ENCODE measurements at places on chromosomes 2 and 18. TPM values are rescaled to one million over a fixed set of nuclear protein-coding genes. Genes with fewer than 3 reads are reported as not detected.
A peak's percentile ranks its signal among the peaks of the same experiment; 100 is the strongest.

Gene MC5R
- total RNA-seq = not detected

Gene EN1
- total RNA-seq = not detected

Gene CNDP1
- total RNA-seq = 0.57 TPM

DNA sequence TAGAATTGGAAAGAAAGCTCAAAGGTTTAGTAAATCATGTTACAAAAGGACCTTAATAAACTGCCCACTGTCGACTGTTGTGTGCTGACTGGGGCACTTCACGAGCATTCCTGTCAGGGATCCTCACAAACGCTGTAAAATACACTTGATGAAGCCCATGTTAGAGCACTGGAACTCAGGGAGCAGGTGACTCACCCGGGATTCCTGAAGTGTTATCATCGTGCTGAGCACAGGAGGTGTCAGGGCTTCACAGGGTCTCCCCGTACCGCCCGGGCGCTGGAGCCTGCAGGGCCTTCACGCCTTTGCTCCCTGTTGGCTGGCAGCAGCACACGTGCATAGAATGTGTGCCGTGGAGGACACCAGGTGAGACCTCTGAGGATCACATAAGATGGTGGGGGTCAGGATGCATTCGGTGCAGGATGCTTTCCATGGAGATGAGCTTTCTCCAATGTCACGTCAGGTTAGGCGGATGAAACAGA, 187.3 kb downstream of the SNTG2 start:
- no peak for DNase-seq

- no peak for DNase-seq
Measured at GRCh38 chr18:66895631-66896030, 291.7 kb upstream of the CDH19 start.

GRCh38 chr2:60957643-60958042, 59.9 kb upstream of the PEX13 start:
- DNase-seq = no peak

Gene IL18R1
- 1.1 TPM for total RNA-seq

DNA sequence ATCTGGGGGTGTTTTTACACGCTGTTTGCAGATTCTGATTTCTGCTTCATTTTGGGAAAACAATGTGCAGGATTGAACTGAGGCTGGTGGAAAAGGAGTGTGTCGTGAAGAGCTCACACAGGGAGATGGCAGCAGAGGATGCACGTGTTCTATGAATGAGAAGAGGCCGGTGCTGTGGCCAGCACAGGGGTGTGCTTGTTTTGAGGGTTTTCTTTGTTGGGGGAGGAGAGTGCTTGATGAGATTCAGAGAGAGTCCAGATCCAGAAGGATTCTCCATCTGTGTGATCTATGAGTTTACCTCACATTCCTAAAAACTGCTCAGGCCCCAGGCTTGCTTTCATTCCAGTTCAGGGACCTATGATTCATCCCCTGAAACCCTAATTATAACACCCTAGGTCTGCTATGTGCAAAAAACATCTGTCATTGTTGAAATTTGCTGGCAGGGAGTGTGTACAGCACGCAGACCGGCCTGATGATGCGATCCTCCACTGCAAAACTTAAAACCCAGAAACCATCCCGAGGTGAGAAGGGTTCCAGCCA, 12.1 kb downstream of the TGFA start:
- no peak for DNase-seq

DNA sequence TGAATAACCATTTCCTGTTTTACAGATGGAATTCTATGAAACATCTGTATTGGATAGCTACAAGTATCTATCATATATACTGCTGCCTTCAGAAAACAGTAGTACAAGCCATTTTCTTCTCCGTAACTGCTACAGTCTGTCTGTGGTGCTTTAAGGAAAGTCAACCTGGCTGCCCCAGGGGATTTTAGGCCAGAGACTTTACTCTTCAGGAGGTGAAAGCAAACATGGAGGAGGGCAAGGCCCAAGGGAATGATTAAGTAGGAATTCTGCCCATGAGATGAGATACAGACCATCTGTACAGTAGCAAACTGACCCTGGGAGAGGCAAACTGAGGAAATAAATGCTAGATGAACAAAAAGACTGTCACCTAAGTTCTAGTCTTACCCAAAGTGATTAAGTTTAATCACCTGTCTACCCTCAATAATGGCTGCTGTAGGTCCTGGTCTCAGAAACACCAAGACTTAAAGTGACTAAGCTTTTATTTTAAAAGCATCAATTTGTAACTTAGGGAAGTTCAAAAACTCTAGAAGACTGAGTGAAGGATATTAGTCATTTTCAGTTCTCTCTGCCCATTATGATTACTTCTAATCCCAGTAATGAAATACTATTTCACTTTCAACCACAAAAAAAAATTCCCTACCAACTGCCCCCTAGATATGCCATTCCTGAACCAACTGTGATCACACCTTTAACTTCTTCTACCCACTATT, 14.8 kb downstream of the MBD2 start:
- peak; percentile 18 for DNase-seq

Gene C2orf80
- total RNA-seq = not detected

Gene RTKN
- total RNA-seq = 10.5 TPM

DNA sequence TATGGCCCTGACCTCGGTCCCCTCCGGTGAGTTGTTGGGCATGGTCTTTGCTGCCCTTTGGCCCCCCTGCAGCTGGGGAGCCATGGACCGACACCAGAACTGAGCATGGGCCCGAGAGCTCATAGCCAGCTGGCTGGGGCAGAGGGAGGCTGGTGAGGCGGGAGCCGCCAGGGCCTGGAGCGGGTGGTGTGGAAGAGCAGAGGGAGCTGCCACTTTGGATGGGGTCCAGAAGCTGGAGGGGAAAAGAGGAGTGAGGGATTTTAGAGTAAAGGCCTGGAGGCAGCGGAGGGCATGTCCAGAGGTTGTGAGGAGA, 16.5 kb upstream of the CNNM3 start:
- DNase-seq = no peak

Gene CFAP221
- not detected for total RNA-seq

- no peak for DNase-seq
Measured at GRCh38 chr2:226078666-226079065, 679.2 kb downstream of the NYAP2 start.

GRCh38 chr2:67571785-67572718, 174.9 kb downstream of the ETAA1 start:
- no peak for DNase-seq

GRCh38 chr2:61463769-61464475, 7.0 kb downstream of the USP34 start:
- DNase-seq = peak; percentile 42

DNA sequence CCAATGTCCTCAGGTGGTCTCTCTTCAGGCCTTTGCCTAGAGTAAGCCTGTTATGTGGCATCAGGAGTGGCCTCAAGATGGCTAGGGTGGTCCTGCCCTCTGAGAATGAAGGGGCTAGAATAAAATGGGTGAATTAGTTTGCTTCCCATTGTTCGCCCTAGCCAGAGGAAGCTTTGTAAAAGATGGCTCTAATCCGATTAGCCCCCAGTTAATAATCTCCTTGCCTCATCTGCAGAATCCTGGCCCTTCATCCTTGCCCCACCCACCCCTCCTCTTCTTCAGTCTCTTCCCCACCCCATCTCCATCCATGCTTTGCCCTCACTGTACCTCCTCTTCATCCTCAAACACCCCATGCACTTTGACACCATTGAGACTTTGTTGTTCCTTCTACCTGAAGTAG, 57.4 kb upstream of the LGALSL start:
- no peak for DNase-seq

- DNase-seq = no peak
Measured at GRCh38 chr2:207516206-207516605, 13.6 kb upstream of the CREB1 start.

Gene MTERF4
- 159 TPM for total RNA-seq

GRCh38 chr2:119377294-119377992, 10.7 kb downstream of the DBI start:
- DNase-seq = no peak

Gene USP40
- total RNA-seq = 42.6 TPM

- no peak for DNase-seq
Measured at GRCh38 chr18:52936931-52937330, 596.9 kb downstream of the DCC start.

DNA sequence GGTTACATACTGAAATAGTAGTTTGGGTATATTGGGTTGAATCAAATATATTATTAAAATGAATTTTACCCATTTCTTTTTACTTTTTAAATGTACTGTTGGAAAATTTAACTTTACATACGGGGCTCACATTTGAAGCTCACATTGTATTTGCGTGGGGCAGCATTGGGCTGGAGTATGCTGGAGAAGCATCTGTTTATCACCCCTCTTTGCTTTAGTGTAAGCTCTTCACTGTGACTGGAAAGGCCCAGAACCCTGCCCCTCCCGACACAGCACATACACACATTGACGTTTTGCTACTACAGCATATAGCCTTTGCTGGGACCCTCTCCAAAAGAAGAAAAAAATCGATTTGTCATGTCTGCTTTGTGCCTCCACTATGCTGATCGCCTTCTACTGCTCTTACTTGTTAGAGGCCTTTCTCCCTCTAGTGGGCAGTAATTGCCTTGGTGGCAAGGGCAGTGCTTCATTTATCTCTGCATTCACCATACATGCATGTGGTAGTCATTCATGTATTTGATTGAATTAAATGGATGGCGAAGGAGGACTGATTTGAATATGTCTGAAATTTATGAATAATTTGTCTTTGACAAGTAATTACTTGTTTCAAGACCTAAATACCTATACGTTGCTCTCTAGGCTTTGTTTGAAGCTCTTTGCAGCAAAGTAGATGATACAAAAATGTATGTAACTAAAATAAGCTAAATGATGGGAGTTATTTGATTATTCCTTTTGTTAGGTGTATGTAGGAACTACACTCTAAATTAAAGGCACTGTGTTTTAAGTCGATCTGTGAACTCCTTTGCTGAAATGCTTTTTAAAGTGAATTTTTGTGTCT, 37.4 kb downstream of the VAPA start:
- peak; percentile 34 for DNase-seq

GRCh38 chr2:232174662-232175061, 203.9 kb upstream of the ALPP start:
- DNase-seq = no peak

Gene NR4A2
- total RNA-seq = 33.8 TPM

Gene IL1RL2
- total RNA-seq = not detected

GRCh38 chr18:25164211-25164847, 187.6 kb downstream of the ZNF521 start:
- DNase-seq = peak; percentile 7

Measured in B cell (primary cell).